ENCODE measurements at places on chromosomes 12 and 14.

DNA sequence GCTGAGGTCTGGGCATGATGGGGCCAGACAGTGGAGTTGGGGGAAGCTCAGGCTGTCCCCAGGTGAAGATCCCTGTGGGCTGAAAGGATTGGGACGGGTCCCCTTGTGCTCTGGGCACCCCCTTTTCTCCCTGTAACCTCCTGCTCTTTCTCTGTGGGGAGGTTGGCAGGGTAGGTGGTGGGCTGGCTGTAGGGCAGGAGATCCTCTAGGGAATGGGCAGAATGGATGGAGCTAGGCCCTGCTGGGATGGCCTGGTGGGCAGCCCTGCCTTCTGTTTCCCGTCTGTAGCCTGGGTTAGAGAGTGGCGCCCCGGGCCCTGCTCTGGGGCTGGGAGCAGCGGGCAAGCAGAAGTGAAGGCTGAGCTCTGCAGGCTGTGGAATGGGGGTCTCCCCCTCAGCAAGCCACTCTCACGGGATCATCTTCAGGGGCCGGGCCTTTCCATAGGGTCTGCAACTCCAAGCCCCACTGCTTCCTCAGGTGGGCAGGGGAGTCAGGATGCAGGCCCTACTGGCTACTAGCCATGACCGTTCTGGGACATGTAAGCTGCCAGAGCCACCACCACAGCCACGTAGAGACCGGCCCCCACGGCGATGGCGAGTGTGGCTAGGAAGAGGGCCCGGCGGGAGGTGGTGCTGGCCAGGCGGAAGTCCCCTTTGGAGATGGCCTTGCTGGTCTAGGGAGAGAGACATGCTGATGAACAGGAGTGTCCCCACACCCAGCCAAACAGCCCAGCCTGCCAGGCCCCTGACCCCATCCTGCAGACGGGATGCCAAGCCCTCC, 18.8 kb downstream of the SYNDIG1L start:
- no peak for DNase-seq

DNA sequence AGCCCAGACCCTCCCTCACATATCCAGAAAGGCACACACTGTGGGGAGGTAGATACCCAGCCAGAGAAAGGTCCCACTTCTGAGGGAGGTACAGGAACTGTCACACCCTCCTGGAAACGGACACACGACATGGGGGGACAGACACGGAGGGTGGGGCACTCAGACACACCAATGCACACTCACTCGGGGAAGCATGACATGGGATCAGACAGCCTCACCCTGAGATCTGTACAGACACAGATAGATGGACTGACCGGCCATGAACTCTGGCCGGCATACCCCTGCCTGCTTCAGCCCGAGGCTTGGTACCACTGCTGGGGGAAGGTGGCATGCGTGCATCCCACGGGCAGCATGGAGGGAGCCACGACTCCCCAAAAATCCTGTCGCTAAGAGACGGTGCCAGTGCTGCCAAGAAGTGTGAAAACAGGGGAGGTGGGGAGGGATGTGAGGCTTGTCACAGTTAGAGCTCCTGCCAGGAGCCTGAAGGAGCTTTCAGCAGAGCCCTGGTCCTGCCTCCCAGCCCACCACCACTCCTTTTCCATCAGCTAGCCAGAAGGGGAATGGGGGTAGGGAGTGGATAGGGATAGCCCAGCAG, 571 bp downstream of the CPNE6 start:
- DNase-seq: no peak

DNA sequence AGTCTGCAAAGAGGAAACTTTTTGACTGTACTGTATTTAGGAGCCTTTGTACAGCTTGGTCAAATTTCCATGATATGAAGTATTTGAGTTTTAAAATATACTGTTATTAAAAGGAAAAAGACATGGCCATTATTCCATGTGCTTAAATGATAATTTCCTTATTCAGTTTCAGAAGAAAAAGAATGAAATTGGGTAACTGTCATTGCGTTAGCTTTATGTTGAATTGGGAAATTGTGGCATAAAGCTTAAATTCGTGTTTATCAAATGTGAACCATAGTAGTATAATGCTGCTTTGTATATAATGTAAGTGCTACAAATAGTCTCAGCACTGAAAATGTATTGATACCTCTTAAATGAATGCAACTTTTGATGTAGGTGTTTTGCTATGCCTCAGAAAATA, 64.9 kb downstream of the ETNK1 start:
- no peak for DNase-seq

- DNase-seq: no peak
Measured at GRCh38 chr12:89882050-89882449, 173.4 kb upstream of the ATP2B1 start.

- DNase-seq: no peak
Measured at GRCh38 chr12:131758016-131758739, 47.3 kb downstream of the SFSWAP start.

- no peak for DNase-seq
Measured at GRCh38 chr14:96046630-96047029, 7.5 kb downstream of the C14orf132 start.

GRCh38 chr12:48739618-48740269, 23.2 kb upstream of the CCNT1 start:
- DNase-seq: no peak

DNA sequence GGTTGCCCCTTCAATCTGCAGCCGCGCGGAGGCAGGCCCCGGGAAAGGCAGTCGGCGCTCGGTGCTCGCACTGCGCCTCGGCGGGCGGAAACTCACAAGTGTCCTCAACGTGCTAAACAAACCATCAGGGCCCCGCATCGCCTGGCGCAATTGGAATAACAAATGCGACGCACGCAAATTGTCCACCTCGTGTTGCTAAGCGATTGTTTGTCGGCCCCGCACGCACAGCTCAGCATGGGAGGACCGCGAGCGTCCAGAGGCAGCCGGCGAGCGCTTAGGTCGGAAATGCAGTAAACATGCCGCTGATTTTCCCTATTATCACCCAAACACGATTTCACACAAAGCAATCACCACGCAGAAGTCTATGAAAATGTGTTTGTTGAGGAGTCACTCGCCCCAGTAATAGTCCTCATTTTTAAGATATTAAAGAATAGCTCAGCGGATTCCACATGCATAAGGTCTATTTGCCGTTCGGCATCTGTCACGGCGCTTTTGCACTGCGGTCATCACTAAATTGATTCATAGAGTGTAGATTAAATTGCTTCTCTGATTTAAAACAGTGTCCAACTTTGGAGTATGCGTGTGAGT, 3.2 kb upstream of the GSC start:
- no peak for DNase-seq

- no peak for DNase-seq
Measured at GRCh38 chr14:76918256-76918781, 92.1 kb downstream of the LRRC74A start.

DNA sequence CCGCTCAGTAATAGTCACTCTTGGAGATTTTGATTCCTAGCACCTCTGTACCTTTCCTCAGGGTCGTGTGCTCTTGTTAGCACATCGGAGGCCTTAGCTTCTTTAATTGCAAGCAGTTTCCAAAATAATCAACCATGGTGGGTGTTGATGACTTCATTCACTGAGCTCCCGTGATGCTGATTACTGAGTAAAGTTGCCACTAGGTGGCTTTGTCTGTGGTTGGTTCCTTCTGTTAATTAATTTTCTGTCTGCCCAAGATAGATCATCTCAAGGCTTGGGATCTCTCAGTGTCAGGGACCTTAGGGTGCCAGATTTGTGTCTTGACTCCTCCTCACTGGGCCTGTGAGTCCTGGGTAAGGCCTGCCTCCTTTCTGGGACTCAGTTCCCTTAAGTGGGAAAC, 54.3 kb downstream of the PTPN11 start:
- DNase-seq: no peak

GRCh38 chr14:95180966-95181741, 23.8 kb upstream of the DICER1 start:
- no peak for DNase-seq

- no peak for DNase-seq
Measured at GRCh38 chr14:52007211-52007610, 17.9 kb downstream of the RTRAF start.

DNA sequence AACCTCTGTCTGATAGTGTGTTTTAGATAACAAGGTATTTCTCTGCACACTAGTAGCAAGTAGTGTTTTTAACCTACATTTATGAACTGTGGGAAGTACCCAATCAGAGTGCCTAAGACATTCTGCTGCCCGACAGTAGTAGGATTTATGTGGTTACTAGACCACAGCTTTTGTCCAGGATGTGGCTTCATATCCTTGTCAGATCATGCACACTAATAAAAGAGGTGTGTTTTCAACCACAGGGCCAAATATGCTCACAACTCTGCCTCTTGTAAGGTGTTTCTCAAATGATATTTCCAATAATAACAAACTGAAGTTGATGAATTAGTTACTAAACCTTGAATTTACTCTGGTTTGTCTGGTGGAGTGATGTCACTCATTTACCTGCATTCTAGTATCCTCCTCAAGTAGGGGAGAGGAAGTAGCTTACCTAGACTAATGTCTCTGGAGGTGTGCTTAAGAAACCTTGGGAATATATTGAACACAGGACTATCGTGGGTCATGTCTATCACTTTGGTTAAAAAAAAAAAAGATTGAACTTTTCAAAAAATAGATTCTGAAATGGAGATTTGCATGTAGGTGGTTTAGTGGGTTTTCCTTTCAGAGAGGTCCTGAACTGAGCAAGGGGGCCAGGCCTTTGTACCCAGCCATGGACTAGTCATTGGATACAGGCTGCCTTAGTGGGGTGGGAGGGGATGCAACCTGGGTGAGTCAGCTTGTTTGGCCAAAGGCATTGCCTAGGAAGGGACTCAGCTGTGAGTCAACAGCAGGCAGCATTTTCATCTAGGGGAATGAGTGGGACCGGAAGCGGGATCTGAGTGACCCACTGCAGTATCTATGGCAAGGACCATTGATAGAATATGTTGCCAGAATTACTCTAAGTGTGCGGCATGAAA, 14.1 kb downstream of the FBXW8 start:
- no peak for DNase-seq

DNA sequence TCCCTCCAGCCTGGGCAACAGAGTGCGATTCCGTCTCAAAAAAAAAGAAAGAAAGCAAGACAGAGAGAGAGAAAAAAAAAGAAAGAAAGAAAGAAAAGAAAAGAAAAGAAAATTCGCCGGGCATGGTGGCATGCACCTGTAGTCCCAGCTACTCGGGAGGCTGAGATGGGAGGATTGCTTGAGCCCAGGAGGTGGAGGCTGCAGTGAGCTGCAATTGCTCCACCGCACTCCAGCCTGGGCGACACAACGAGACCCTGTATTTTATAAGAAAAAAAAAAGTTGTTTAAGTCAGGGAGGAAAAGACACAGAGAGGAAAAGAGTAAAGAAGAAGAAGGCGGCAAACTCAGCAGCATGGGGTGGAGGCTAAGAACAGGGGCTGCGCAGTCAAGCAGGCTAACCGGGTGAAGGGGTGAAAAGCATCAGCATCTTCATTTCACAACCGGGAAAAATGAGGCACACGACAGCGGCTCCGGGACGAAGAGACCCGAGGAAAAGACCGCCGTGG, 557 bp upstream of the FICD start:
- no peak for DNase-seq

- DNase-seq: no peak
Measured at GRCh38 chr12:131152587-131152986, 198.9 kb downstream of the ADGRD1 start.

- DNase-seq: no peak
Measured at GRCh38 chr12:83322809-83323208, 636.1 kb downstream of the TMTC2 start.

- DNase-seq: no peak
Measured at GRCh38 chr14:97120204-97120603, 323.0 kb downstream of the VRK1 start.

DNA sequence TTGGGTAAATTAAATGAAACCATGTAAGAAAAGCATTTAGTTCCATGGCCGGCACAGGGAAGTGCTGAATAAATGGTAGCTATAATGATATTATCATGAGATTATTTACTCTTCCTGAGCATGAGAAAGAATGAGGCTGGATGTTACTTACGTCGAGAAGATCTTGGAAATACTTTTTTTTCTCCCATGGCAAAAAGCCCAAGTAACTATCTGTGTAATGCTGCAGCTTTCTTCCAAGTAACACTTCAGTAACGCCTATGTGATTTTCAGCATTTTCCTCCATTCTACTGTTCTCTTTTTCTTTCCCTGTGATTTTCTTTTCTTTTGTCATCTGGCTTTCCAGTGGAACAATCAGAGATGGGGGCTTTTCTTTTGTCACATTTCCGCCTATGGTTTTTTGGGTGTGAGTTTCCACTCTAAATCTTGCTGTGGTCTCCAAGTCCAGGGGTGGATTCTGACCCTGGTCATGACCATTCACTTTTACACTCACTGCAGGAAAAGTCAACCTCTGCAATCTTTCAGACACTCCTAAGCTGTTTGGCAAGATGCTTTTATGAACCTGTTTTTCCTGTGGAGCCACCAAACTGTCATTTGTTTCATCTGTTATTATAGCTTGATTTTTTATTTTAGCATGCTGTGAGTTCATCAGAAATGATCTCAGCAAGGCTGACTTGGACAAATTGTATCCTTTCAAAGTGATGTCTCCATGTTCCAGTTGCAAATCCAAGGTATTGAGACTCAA, 25.0 kb upstream of the SYCP3 start:
- DNase-seq: no peak

DNA sequence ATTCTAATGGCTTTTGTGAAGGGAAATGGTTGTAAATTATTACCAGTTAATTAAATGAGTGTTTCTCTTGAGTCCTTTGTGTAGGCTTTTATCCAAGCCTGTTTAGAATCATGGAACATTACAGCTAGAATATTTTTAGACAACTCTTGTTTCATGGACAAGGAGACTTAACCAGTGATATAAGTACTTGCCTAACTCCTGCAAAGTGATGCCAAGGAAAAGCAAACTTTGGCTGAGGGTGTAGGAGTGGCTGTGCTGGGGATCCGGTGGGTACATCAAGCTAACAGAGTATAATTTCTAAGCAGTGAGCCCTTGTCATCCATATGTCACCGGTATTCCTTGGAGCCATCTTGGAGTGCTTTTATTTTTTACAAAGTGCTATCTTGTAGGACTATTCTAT, 61.5 kb downstream of the PRKCH start:
- no peak for DNase-seq

GRCh38 chr14:100346306-100347091, 23.4 kb downstream of the SLC25A47 start:
- no peak for DNase-seq

- no peak for DNase-seq
Measured at GRCh38 chr12:1528791-1529190, 65.6 kb downstream of the FBXL14 start.

DNA sequence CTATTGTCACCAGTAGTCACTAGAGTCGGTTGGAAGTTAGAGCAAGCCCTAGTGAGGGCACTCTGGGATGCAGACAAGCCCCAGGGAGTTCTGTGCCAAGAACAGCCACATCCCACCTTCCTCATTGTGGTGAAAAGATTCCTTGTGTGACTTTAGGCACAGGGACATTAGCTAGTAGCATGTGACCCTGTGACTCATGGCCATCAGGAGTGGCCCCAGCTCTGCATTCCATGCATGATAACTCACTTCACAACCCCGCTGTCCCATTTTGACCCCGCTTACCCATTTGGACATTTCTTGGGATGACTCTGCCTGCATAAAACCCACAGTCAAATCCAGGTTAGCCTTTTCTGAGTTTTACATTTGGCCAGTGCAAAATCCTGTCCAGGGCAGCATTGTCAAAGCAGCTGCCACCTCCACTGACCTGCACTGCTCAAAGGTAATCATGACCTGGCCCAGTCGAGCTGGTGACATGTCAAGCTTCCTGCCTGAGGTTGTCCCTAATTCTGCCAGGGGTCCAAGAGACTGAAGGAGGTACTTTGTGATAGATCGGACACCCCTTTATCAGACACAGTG, 430.5 kb downstream of the DPF3 start:
- DNase-seq: no peak
